ENCODE measurements at places on chromosomes 12 and 14. TPM values are rescaled to one million over a fixed set of nuclear protein-coding genes. Genes with fewer than 3 reads are reported as not detected.

The OR6C4 gene
- not detected for total RNA-seq

GRCh38 chr14:99158646-99159165 lies 113.3 kb downstream of the BCL11B start:
- no peak for DNase-seq

The CD27 gene
- total RNA-seq = not detected

DNA sequence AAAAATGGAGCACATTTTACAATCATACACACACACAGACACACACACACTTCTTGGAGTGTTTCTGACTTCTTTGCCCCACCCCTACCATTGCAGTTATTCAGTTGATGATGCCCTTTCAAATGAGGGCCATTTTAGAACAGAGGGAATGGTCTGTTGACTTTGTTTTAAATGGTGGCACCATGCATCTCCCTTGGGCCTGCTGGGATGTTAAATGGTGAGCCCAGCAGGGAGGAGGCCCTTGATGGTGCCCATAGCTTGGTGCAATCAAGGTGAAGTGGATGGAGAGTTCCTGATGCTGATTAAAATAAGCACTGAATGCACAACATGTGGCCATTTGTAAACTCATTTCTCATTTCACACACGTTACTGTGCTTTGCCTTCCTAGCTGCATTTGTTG lies 13.3 kb downstream of the C12orf75 start:
- no peak for DNase-seq

- no peak for DNase-seq
Observed at GRCh38 chr12:89593233-89593632, 67.4 kb upstream of the POC1B start.

The CCDC175 gene
- not detected for total RNA-seq

The NT5DC3 gene
- 21.0 TPM for total RNA-seq

DNA sequence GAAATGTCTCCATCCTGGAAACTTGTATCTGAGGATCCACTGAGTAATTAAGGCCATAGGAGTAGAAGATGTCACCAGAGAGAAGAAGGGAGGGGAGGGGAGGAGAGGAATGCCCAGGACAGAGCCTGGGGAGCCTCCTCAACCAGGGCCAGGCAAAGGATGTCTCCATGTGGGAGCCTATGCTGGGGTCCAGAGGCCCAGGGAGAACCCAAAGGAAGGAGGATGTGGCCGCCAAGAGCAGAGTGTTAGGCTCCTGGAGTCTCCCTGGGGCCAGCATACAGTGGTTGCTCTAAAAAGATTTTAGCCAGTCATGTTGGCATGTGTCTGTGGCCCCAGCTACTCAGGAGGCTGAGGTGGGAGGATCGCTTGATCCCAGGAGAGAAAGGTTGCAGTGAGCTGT lies 92.6 kb downstream of the DICER1 start:
- no peak for DNase-seq

The RIMKLB gene
- 119 TPM for total RNA-seq

The NYNRIN gene
- 11.2 TPM for total RNA-seq

The TTLL5 gene
- 32.4 TPM for total RNA-seq

- no peak for DNase-seq
Observed at GRCh38 chr12:132282950-132283771, 46.2 kb downstream of the GALNT9 start.

The NAA30 gene
- 8.7 TPM for total RNA-seq

The JPH4 gene
- 7.4 TPM for total RNA-seq

DNA sequence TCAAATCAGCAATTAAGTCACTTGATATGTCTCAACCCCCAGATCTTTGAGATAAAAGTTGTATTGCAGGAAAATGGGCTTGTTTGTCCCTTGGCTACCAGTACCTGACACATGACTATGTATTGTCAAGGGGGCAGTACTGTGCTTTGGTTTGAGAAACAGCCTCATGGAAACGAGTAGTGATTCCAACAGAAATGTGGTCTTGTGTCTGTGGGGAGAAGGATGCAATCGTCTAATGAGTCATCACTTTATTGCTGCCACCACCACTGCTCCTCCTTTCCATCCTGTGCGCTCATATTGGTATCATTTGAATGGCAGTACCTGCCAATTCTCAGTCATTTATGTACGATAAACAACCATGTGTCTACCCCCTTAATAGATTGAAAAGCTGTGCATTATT lies 72.8 kb upstream of the ARHGAP5 start:
- no peak for DNase-seq

The MYH6 gene
- not detected for total RNA-seq

DNA sequence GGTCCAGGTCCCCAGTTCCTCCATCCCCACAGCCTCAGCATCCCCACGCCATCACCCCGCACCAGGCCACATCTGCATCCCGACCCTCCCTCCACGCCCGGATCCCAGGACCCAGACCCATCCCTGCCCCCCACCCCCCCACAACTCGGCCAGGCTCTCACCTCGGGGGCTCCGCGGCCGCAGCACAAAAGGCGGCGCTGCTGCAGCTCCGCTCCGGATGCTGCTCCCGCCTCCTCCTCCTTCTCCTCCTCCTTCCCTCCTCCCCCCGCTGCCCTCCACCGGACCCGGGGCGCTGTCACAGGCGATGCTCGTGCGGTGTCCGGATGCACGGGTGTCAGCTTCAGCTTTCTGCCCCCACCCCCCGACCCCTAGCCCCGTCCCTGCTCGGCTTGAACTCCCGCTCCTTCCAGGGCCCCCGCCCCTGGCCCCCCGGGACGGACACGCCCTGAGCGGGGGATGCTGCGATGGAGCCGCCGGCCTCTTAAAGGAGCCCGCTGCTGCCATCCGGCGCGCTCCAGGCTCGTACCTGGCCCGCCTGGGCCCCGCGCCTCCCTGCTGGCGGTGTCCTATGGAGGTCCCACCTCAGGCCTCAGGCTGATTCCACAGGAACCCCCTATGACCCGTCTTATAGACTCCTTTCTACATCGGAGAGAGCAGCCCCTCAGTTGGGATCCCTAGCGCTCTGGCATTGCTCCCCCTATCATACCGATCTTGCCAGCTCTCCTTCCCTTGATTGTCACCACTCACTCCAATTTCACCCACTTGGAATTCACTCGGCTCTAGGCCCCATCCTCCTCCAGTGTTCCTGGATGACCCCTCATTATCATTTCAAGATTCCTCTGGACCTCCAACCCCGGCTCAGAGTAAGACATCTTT lies at the start of gene MAP3K12:
TSS of gene MAP3K12 (minus strand) at position 193 of the 876 bp plus-strand sequence. CDS start 12,067 bp downstream, outside the sequence.
- peak; percentile 76 for DNase-seq

- DNase-seq = no peak
Observed at GRCh38 chr12:14860490-14860889, 17.2 kb upstream of the ART4 start.

- DNase-seq = peak; percentile 37
Observed at GRCh38 chr12:132285991-132286681, 43.3 kb downstream of the GALNT9 start.

The KRT8 gene
- 9.1 TPM for total RNA-seq

The BIN2 gene
- total RNA-seq = 1.3 TPM

DNA sequence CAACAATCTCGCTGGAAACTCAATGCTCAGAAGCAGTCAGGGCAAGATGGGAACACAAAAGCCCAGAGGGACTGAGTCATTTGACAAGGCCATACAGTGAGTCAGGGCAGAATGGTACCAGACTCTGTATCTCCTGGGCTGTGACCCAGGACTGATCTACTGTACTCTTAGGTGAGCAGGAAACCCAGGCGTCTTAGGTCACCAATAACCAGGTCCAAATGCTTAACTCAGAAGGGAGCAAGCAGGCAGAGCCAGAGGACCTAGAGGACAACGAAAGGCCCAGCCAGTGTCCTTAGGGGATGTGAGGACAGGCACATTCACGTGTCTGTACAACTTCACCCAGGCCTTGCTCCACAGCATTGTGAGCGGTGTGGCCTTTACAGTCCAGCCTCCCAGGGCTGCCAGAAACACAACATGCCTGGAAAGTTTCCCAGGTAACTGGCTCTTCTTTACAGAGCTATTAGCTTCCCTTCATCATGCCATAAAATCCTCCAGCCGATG lies 69.9 kb downstream of the ARL6IP4 start:
- DNase-seq = peak; percentile 61

GRCh38 chr14:26730929-26731618 lies 133.2 kb upstream of the NOVA1 start:
- no peak for DNase-seq

The SUPT16H gene
- 78.2 TPM for total RNA-seq

DNA sequence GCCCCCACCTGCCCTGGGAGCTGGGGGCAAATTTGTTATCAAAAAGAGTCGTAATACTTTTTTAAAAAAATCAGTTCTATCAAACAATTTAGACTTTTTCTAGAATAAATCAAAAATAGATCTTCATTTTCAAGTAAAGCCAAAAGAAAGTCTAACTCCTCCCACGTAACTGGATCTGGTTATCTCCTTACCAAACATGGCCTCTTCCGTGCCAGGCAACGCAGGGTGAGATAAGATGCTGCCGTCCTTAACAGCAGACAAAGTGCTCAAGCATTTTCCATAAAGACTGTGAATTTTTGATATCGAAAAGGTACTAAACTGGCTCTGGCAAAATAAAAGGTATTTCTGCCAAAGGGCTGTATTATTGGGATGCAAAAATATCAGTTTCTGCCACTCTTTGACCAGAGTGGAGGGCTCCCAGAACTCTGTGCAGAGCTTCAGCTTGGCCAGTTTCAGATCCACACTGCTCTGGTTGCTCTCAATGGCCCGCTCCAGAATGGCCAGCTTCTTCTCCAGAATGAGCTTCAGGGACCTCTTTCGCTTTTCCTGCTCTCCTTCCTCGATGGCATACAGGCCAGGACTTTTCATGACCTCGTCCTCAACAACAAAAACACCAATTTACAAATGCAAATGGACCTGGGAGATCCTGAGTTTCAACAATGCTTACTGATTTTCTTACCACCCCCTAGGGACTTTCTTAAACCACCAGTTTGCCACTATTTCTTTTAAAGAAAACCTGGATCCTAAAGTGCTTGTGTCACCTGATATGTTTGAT lies 29.0 kb downstream of the NRDE2 start:
- no peak for DNase-seq

- no peak for DNase-seq
Observed at GRCh38 chr14:51248016-51248987, 8.3 kb downstream of the TMX1 start.

- DNase-seq = no peak
Observed at GRCh38 chr12:2854669-2855453, 2.0 kb downstream of the TEX52 start.

The BTBD6 gene
- total RNA-seq = 34.3 TPM

- no peak for DNase-seq
Observed at GRCh38 chr12:4293966-4294505, 20.5 kb downstream of the CCND2 start.

GRCh38 chr14:51828017-51828797 lies 32.2 kb upstream of the GNG2 start:
- no peak for DNase-seq

The E2F7 gene
- not detected for total RNA-seq

The SLC38A6 gene
- 22.9 TPM for total RNA-seq

- no peak for DNase-seq
Observed at GRCh38 chr14:53608369-53608768, 348.3 kb downstream of the BMP4 start.

GRCh38 chr14:50734950-50735695 lies 67.0 kb upstream of the SAV1 start:
- DNase-seq = no peak

GRCh38 chr14:92248696-92249095 lies 74.3 kb upstream of the SLC24A4 start:
- no peak for DNase-seq

DNA sequence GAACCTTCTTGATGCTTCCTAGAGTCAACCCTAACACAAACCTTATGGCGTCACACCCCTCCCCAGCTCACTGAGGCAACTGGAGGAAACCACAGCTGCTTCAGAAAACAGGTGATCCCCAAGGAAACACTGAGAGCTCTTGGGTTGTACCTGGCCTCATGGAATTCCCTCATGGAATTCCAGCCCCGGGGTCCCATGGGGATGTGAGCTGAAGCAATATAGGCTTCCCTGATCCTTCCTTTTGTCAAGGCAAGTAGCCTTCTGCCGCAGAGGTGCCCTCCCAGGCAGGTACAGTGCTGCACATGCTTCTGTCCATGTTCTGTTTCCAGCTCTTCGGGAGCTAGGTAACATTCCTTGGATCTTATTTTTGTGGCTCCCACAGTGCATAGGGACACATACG lies 47.3 kb downstream of the TSPAN11 start:
- no peak for DNase-seq

GRCh38 chr14:79074510-79074909 lies 904.3 kb downstream of the NRXN3 start:
- no peak for DNase-seq

The LIMA1 gene
- total RNA-seq = 98.1 TPM

GRCh38 chr14:74380172-74380571 lies 31.9 kb downstream of the VRTN start:
- DNase-seq = no peak
